Mesendoderm (in vitro differentiated cells): ENCODE measurements at places on chromosomes 4 and X.

- peak; percentile 77 for DNase-seq
These were observed 276.3 kb upstream of the TACR3 start for GRCh38 chr4:103996064-103996463.

DNA sequence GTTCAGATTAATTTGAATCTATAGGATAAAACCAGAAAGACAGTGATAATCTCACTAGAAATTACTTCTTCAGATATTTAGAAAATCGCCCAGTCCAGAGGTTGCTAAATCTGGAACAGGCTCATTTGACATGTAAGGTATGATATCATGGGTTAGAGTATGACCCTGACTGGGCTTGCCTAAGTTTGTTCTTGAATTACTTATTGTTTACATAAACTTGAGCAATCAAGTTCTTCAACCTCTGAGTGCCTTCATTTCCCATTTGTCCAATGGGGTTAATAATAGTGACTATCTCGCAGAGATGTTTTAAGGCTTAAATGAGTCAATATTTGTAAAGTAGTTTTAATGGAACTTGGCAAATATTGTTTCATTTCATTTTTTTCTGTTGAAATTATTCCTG, 1947.6 kb upstream of the IGFBP7 start:
- DNase-seq = no peak

GRCh38 chr4:21625447-21625846, 323.1 kb downstream of the KCNIP4 start:
- no peak for DNase-seq

DNA sequence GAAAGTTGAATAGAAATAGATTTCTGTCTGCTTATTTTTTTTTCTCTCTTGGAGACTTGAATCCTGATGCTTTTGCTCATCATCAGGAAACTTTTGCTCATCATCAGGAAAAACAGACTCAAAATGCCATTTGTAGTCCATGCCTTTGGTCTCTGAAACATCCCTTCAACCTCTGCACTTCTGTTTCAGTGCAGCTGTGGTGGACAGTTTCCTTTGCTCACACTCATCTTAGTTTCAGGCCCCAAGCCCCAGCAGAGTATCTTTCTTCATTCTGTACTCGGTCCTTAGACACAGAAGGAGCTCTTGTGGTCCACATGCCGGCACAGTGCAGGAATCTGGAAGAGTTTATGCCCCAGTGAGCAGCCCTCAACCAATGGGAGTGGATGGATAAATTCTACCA, 337.9 kb downstream of the PPP3CA start:
- DNase-seq = no peak

GRCh38 chr4:29046781-29047180, 1673.4 kb upstream of the PCDH7 start:
- no peak for DNase-seq
